Stimulated activated CD8-positive, alpha-beta memory T cell treated with anti-CD3 and anti-CD28 coated beads, Interleukin-7, amount 100 ng/mL, for 24 hours (primary cell): ENCODE measurements at places on chromosomes 2 and 18.

DNA sequence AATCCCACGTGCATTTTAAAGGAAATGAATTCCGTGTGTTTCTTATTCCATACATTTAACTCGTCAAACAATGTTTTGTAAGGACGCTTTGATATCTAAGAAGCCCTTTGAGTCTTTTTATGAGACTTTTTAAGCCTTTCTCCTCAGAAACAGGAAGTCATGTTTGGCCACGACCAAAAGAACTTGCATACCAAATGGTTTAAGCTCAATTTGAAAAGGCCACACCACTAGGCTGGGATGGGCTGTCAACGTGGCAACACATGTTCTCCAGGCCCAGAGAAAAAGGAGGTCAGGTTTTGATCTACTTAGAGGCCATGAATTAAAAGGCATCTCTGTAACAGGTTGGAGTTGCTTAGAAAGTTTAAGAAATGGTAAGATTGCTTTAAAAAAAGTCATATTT is 441.8 kb downstream of the CMPK2 start:
- no peak for DNase-seq

DNA sequence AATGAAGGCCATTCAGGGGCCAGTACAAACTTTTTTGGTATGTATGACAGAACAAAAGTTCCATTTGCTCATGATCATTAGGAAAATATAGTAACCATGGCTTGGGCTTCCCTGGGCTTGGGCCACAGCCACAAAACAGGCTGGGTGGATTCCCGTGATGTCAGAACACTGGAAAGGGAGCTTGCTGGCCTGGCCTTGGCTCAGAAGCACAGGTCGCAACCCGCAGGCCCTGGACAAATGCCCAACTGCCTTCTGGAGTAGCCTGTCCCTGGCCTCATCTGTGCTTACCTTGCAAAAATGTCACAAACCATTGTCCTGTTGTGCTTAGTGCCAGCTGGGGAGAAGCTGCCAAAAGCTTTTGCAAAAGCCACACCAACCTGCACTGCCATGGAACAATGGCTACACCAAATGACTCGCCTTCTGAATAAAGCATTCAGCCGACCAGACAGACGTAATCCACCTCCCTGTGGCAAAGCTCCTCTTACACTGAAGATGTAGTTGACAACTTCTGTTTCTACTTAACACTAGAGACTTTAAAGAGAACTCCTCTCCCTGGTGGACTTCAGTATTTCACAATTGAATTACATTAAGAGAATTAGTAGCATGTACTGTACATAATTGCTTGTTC is 125.5 kb downstream of the ANKRD44 start:
- DNase-seq, result no peak

- peak; percentile 46 for DNase-seq
Measured at GRCh38 chr2:216371721-216372702, at the start of gene MARCHF4. MARCHF4 (minus strand) TSS chr2:216372483; CDS start chr2:216370260, 2,223 bp downstream.

DNA sequence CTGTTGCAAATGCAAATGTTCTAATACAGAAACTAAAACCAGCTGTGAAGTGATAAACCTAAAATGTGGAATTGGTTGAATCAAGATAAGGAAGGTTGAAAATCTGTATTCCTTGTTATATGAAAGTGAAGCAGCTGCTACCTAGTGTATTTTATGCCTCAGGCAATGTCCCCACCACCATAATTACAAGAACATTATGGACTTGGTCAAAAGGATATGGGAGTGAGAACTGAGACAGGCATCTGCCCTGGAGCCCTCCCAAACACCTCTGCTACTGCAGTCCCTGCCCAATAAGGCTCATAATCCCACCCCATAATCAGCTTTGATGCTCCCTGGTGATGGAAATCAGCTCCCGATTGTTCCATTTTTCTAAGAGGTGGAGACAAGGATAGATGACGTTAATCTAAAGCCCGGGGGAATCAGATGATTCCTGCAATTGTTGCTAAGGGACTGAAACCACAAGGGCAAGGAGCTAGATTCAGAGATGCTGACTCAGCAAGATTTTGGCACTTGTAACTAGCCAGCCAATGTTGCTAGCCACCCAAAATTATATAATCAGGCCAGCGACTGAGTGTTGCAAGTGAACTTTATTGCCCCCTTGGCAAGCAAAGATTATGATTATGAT is 69.5 kb downstream of the EVA1A start:
- no peak for DNase-seq

GRCh38 chr2:109545828-109546713 is 67.7 kb downstream of the SEPTIN10 start:
- DNase-seq, result peak; percentile 46

- DNase-seq, result no peak
Measured at GRCh38 chr2:59342166-59342565, 1101.0 kb upstream of the FANCL start.

GRCh38 chr2:69645921-69646320 is 2.4 kb upstream of the AAK1 start:
- no peak for DNase-seq

- no peak for DNase-seq
Measured at GRCh38 chr18:73577365-73577764, 570.3 kb downstream of the FBXO15 start.

DNA sequence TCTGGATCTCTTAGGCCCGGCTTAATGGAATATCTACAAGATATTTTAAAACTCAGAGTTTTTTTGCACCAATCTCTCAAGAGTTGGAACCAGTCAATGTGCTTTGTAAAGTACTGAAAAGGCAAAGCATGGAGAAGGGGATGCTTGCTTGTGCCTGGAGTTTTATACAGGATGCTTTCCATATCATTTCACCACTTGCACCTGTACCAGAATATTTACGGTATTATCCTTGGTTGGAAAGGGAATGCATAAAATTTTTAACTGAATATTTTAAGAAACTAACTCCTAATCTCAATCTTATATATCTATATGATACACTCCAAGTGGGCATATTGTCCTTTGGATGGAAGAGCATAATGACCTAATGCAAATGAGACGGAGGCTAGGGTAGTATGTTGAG is 318.7 kb downstream of the CLIP4 start:
- no peak for DNase-seq

DNA sequence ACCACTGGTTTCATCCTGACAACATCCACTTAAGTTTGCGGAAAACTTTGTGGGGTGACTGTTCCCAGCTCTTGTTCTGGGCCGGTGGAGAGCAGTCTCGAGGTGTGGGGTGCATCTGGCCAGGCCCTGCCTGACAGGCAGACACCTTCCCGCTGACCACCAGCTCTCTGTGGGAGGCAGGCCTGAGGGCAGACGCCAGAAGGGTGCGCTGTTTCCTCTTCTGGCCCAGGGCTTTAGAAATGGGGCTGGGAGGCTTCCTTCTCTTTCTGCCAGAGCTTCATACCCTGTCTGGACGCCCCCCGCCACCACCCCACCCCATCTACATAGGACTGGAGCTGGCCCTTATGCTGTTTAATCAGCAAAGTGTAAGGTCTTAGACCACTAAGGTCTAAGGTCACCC is 263.8 kb downstream of the LOXHD1 start:
- no peak for DNase-seq

DNA sequence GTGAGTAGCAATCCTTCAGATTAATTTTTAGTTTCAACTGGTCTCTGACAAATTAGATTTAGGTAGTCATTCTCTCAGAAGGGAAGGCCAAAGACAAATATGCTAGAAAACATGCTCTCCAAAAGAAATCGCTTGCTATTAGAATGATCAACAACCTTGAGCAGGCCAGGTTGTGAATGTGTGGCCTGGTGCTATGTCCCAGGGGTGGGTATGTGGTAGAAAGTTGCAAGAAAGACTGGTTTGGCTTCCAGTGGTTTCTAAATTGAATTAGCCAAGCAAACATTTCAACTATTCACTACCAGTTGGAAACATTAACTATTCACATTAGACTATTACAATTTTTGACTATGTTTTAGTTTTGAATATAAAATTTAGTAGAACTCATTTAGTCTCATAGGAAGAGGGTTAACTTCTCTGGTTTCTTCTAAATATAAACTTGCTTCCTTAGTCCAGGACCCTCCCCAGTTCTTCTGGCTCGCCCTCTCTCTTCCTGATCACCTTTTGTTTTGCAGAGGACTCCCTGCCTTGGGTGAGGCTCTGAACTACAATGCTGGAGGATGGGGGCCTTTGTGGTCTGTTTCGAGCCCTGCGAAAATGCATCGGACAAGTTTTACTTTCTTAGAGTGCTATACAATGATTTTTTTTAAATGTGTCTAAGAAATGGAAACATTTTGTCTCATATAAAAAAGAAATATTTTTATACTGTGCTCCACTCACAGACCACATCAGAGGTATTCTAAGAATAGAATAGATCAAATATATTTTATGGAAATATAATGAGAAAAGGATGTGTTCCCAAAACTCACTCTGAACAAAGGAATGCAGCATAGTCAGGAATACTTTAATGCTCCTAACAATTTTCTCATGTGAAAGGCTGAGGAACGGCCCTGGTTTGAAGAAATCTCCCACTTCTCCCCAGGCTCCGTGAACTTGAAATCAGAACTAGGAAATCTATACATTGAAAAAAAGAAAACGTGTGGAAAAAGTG is 375.0 kb upstream of the ZEB2 start:
- DNase-seq, result no peak

DNA sequence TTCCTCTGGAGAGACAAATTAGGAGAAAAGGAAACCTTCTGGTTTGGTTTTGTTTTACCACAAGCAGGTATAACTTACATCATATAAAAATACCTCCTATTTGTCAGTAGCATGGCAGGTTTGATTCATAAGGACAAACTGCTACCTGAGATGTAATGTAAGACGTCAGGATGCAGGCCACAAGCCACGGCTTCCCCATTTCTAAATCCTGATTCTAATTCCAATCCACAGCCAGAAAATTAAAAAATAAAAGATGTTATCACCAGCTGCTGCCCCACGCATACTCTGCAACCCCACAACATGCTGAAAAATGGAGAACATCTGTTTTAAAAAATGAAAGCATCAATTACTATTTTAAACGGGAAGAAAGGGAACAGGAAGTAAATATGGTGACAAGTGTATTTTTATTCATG is 197.6 kb downstream of the BCL11A start:
- no peak for DNase-seq

- DNase-seq, result no peak
Measured at GRCh38 chr2:106572541-106573450, 85.6 kb downstream of the CD8B2 start.

DNA sequence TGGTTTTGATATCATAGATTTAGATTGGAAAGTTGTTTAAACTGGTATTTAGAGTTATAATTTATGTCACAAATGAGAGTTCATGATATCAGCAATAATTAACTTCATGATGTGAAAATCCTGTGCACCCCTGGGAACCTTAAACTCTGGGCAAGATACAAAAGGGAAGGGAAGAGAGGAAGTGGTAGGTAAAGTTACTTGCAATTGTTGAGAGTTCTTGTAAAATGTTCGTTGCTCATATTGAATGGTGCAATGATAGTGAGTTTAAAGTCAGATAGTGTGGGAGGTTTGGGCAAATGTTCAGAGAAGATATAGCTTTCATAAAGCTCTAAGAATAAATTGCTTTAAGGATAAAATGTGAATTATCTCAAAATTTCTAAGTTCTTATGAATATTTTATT is 75.4 kb downstream of the SP110 start:
- DNase-seq, result no peak

DNA sequence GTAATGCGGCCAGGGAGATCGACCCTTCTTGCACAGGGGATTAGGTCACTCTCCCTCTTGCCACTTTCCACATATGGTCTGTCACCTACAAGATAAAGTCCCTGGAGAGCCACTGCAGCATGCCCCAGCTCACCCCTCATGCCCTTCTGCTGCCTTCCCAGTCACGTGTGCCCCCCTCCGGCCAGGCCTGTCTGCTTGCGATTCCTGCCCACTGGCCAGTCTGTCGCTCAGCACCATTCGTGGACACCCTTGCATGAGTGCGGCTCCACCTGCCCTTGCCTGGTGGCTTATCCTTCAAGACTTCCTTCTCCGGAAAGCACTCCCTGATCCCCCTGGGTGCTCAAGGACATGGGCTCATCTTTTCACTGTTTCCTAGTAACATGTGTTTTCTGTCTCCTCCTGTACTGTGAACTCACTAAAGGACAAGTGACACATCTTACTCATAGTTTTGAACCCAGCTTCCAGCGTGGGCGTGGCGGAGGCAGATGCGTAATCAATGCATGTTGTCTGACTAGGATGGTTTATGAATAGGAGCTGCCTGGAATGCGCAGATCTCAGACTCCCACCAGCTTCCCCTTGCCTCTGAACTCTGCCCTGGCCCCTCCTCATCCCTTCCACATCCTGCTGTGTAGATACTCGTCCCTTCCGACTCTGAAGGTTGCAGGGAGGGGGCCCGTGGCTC is 7.8 kb upstream of the NT5DC4 start:
- DNase-seq, result no peak

DNA sequence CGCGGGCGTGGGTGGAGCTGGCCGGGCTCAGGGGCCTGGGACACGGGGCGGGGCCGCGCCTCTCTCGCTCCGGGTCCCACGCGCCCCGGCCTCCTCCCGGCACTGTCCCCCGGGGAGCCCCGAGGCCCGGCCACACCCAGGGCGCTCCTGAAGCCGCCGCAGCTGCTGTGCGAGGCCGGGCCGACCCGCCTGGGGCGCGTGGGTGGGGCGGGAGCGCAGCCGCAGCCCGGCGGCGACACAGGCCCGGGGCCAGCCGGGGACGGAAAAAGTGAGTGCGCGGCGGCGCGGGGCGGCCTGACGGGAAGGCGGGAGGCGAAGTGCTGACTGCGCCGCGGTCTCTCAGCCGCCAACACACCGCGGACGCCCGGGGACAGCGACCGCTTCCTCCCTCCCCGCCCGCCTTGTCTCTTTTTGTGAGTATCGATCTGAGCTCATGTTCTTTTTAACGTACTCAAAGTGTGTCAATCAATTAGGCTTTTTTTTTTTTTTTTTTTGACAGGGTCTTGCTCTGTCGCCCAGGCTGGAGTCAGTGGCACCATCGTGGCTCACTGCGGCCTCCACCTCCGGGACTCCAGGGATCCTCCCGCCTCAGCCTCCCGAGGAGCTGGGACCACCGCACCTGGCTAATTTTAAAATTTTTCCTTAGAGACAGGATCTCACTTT is 14.5 kb downstream of the PDCD1 start:
- peak; percentile 70 for DNase-seq

DNA sequence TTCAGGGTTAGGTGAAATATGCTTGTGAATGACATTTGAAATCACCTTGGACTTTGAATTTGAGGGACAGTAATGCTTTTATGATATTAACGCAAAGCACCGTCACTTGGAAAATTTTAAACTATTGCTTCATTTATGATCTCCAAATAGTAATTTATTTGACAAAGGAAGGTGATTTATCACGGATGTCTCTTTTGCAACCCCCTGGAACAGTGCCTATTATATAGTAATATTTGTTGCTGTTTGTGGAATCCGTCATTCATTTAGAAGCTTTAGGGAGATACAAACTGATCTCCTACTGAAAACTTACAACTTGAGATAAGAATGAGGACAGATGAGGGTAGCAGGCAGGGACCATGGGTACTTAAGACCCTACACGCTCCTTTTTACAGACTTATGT is 10.7 kb upstream of the ZEB2 start:
- no peak for DNase-seq

- peak; percentile 12 for DNase-seq
Measured at GRCh38 chr2:238438856-238439849, 12.4 kb downstream of the ASB1 start.
